GM18507 (cell line): ENCODE measurements at places on chromosomes 3 and 15.

DNA sequence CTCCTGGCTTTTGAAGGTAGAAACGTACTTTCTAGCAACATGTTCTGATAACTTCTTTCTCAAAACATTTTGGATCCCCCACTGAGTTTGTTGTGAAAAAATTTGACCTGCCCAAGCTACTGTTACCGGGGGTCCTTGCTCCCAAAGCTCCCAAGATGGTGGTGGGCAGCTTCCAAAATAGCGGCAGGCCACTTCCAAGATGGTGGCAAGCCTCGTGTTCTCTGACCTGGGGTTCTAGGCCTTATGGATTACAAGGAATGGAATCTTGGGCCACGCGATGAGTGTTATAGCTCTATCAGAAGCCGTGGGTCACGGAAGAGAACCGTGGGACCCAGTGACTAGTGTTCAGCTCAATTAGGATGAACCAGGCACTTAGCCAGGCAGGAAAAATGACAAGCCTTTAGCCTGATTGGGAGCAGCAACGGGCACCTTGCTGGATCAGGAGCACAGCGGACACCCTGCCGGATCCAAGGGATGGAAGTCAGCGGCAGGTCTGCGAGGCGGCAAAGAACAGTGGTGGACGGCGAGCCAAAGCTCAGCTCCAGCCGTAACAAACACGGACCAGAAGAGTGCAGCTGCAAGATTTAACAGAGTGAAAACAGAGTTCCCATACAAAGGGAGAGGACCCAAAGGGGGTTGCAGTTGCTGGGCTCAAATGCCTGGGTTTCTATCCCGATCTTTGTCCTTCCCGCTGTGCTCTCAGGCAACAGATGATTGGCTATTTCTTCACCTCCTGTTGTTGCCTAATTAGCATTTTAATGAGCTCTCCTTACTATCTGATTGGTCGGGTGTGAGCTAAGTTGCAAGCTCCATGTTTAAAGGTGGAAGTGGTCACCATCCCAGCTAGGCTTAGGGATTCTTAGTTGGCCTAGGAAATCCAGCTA lies 133.3 kb downstream of the WDR72 start:
- DNase-seq: no peak

- DNase-seq: no peak
Observed at GRCh38 chr3:31947671-31948091, 33.4 kb downstream of the OSBPL10 start.

DNA sequence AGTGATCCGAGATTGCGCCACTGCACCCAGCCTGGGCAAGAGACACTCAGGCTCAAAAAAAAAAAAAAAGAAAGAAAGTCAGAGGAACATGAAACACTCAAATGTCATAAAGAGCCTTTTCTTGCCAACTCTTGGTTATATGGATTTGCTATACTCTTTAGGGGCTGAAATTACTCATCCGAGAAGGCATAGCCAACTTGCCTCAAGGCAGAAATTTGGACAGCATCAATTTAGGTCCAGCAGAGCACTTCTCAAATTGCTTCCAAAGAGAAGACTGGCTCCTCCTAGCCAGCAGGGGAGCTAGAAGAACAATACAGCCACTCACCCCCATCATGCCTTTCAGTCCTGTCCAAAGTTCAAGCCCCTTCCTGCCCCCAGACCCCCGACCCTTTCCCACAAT lies 43.8 kb downstream of the OSBPL10 start:
- no peak for DNase-seq

GRCh38 chr3:152026033-152026556 lies 152.7 kb downstream of the SUCNR1 start:
- no peak for DNase-seq

DNA sequence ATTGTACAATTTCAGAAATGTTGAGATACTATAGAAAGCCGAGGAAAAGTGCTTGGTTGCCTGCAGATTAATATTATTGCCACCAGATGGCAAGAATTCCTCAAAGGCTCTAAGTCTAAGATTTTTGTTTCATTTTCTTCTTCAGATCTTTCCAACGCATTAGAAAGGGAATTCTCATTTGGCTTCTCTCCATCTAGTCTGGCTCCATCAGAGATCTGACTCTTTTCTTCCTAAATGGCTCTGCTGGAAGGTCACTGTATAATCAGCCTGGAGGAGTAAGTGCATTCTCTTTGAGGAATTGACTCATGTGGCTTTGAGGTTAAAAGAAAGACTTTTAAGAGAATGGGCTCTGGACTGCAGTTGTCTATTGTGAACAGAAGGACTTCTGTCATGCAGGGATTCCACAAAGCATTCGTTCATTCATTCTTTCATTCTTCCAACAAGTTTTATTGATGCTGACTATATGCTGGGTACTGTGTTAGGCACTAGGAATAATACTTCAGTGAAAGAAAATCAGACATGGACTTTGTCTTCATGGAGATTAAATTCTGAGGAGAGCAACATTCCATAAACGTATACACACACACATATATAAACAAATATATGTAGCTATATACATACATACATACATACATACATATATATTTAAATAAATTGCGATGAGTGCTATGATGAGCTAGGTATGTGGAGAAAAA lies 55.3 kb downstream of the SLC28A2 start:
- DNase-seq: no peak

- DNase-seq: no peak
Observed at GRCh38 chr3:132626955-132627354, 29.9 kb downstream of the ACKR4 start.

- DNase-seq: no peak
Observed at GRCh38 chr15:76393614-76394013, 57.0 kb downstream of the ISL2 start.

DNA sequence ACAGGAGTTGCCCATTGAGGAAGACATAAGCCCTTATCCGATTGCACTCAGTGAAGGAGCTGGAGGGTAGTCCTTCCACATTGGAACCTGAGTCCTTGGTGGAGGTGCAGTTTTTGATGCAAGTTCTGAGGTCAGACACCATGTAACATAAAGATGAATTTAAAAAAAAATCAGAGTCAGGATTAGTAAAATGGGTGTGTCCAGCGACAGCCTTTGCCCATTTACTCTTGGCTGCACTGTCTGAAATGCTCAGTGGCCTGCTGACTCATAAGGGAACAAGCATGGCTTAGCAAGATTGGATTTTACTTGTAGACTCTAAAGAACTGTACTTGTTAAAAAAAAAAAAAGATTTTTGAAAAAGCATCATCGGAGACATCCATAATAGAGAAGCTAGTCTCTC lies 241.1 kb upstream of the TOPAZ1 start:
- DNase-seq: no peak

- no peak for DNase-seq
Observed at GRCh38 chr3:105676621-105677300, 192.1 kb downstream of the CBLB start.

GRCh38 chr3:164371681-164372080 lies 706.6 kb downstream of the SI start:
- no peak for DNase-seq

GRCh38 chr3:40939741-40940130 lies 259.6 kb upstream of the CTNNB1 start:
- DNase-seq: no peak

GRCh38 chr3:64352639-64352992 lies 127.3 kb upstream of the PRICKLE2 start:
- no peak for DNase-seq

GRCh38 chr3:193905541-193906396 lies 230.2 kb upstream of the HES1 start:
- no peak for DNase-seq

DNA sequence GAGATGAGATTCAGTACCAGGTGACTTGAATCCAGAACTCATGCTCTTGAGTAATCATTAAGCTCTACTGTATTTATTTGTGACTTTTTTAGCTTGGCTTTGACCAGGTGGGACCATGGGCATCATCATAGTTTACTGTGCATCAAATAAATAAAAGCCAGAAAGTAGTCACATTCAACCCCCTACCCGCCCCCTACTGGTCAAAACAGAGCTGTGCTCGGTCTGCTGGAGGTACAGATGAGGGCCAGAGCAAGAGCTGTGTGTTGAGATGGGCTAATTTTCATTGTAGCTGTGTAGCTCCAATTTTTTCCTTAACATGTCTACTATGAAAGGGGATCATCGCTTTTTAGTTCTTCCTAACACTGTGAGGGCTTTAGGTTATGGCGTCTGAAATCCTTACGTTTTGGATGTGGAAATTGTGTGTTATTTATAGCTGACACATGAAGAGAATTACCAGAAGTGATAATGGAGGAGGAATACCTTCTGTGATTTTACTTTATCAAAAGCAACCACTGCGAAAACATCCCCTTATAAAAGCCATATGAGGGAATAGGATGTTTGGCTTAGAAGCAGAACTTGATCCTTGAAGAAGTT lies 375.1 kb downstream of the PTPRG start:
- no peak for DNase-seq

- no peak for DNase-seq
Observed at GRCh38 chr3:105513886-105514285, 147.2 kb downstream of the ALCAM start.

GRCh38 chr3:14494279-14494972 lies 45.7 kb downstream of the GRIP2 start:
- DNase-seq: no peak

DNA sequence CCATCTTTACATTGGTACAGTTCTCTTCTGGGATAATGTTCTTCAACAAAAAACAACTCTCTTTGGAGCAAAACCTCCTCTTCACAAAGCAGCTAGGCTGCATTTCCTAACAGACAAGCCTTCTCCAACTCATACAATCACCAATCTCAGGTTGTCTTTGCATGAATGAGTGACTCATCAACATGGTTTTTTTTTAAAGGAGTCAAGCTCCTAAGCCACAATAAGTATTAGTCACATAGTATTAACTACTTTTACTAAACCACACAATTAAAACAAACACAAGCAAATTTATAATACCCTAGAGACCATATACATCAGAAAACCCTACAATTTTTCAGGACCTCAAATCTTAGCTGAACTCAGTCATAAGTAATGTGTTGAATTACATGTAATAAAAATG lies 137.4 kb downstream of the TBC1D5 start:
- DNase-seq: no peak

GRCh38 chr3:21722301-21722700 lies 28.7 kb downstream of the ZNF385D start:
- no peak for DNase-seq

GRCh38 chr3:31305340-31305739 lies 227.4 kb upstream of the STT3B start:
- no peak for DNase-seq

GRCh38 chr3:53493963-53494791 lies at the start of gene CACNA1D:
CACNA1D (plus strand) TSS chr3:53494611; CDS start chr3:53495167, 556 bp downstream.
- DNase-seq: no peak

GRCh38 chr15:61582092-61582491 lies 353.0 kb upstream of the RORA start:
- no peak for DNase-seq

GRCh38 chr15:48397841-48398240 lies 66.6 kb downstream of the DUT start:
- no peak for DNase-seq

GRCh38 chr3:14289590-14290461 lies 111.2 kb downstream of the LSM3 start:
- DNase-seq: no peak

GRCh38 chr3:18190646-18191045 lies 234.5 kb downstream of the SATB1 start:
- DNase-seq: no peak

DNA sequence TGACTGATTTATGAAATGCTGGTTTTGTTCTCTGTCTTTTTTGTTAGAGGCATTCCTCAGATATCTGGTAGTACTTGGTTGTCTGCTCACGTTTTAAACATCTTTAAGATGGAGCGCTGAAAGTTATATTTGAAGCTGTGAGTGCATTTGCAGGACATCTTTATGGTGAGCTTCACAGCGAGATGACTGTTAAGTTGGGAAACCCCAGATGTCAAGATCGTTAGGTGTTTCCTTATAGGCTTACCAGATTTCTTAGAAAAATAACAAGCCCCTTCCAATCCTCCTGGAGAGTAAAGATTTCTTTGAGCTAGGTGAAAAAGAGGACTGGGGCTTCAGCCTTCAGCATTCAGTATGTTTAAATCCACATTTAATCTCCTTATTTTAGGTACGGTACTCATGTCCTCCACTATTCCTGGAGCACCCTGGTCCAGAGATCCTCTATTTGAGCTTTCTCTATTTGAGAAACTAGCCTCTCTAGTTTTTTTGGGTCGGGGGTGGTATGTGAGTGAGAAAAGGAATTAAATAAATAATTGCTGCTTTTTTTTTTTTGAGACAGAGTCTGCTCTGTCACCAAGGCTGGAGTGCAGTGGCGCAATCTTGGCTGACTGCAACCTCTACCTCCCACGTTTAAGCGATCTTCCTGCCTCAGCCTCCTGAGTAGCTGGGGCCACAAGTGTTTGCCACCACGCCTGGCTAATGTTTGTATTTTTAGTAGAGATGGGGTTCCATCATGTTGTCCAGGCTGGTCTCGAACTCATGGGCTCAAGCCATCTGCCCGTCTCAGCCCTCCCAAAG lies 72.3 kb downstream of the ZNF609 start:
- DNase-seq: no peak

DNA sequence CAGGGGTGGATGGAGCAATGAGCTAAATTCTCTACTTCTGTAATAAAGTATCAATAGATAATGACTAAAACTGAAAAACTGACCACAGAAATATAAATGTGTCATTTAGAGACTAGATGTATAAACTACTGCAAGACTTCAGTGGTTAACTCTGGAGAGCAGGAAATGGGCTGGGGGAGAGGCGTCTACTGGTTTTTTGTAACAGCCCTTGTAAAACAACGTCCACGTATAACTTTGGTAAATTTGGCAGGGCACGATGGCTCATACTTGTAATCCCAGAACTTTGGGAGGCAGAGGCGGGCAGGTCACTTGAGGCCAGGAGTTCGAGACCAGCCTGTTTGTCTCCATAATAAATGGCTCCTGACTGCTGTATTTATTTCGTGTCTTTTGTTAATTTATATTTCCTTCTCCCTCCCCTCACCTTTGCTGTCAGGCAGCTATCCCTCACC lies 12.5 kb downstream of the RAB27A start:
- DNase-seq: peak; percentile 57

GRCh38 chr3:176075046-176075445 lies 1122.2 kb downstream of the TBL1XR1 start:
- DNase-seq: no peak

GRCh38 chr3:111721747-111722146 lies 126.6 kb upstream of the ZBED2 start:
- DNase-seq: no peak
